Islet precursor cell (in vitro differentiated cells): ENCODE measurements at places on chromosomes 5 and 9.

GRCh38 chr9:69029535-69029934 lies 6.0 kb upstream of the FXN start:
- no peak for DNase-seq

DNA sequence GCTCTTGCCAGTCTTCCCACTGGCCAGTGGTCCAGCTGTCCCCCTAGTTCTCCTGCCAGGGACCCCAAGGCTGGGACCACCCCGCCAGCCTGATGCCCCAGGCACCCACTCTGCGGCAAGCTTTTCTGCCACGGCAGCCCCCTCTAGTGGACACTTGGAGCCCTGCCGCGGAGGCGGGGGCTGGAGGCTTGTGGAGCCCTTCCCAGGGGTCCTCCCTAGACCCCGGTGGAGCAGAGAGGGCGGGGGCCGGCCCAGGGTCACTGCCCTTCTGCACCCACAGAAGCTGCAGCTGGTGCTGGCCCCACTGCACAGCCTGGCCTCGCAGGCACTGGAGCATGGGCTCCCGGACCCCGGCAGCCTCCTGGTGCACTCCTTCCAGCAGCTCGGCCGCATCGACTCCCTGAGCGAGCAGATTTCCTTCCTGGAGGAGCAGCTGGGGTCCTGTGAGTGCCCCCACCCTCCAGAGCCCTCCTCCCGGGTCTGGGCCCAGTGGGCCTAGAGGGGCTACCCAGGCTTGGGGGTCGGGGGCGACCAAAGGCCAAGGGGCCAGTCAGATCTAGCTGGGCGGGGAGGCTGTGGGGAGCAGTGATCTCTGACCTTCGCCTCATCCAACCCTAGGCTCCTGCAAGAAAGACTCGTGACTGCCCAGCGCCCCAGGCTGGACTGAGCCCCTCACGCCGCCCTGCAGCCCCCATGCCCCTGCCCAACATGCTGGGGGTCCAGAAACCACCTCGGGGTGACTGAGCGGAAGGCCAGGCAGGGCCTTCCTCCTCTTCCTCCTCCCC lies 9.1 kb downstream of the EGFL7 start:
- DNase-seq, result no peak

GRCh38 chr5:132358775-132359174 lies 10.7 kb upstream of the SLC22A5 start:
- DNase-seq, result no peak

- no peak for DNase-seq
Observed at GRCh38 chr5:32290922-32291321, 21.8 kb downstream of the MTMR12 start.

DNA sequence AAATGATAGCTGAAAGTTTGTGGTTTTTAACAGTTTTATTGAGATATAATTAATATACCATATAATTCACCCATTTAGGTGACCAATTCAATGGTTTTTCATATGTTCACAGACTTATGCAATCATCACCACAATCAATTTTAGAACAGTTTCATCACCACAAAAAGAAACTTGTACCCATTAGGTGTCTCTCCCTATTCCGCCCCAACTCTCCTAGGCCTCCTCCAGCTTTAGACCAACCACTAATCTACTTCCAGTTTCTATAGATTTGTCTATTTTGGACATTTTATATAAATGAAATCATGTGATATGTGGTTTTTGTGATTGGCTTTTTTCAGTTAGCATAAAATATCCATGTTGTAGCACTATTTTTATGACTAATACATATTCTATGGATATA lies 38.6 kb downstream of the YTHDC2 start:
- DNase-seq, result no peak

DNA sequence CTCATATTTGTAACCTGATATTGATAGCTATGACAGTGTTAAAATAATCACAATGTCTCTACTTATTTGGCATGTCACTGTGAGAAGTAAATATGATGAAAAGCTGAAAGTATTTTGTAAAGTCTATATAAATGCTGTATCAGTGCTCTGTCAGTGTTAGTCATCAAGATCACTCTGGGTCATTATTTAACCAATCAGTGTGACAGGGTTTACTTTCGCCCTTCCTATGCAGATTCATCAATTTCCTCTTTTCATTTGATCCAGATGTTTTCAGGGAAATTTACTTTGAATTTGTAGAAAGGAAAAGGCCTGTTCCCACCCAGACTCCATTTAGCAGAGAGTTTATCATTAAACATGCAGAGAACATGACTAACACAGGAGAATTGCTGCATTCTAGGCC lies 9.9 kb upstream of the PCSK5 start:
- DNase-seq, result no peak

GRCh38 chr5:89353837-89354551 lies 471.0 kb upstream of the MEF2C start:
- DNase-seq, result no peak

GRCh38 chr5:14256026-14256690 lies 113.0 kb downstream of the TRIO start:
- no peak for DNase-seq

DNA sequence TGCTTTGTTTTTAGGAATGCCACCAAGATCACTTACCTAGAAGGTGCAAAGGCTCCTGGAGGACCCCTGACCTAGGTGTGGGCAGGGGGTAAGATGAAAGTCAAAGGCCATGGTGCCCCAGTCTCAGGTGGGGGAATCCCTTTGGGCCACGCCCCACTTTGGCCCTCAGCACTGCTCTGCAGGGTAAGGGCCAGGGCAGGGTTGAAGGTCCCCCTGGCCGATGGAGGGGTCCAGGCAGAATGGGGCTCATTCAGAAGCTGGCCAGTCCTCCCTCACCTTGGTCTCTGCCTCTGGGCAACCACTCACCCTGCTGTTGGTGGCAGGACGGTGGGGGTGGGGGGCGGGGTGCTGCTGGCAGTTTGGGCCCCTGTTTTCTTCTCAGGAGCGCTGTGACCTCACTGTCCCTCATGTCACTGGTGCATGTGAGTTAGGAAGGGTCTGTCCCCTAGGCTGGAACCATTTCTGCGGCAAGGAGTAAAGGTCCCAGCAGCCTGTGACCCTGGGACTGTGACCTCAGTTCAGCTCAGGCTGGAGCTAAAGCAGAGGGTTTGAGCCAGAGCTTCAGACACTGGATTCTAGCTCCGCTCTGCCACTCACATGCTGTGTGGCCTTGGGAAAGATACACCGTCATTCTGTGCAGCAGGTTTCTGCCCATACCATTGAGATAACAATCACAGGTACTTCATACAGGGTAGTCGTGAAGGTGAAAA lies 1.9 kb upstream of the ASS1 start:
- no peak for DNase-seq

GRCh38 chr5:59814537-59814872 lies 79.0 kb downstream of the PDE4D start:
- DNase-seq, result no peak

DNA sequence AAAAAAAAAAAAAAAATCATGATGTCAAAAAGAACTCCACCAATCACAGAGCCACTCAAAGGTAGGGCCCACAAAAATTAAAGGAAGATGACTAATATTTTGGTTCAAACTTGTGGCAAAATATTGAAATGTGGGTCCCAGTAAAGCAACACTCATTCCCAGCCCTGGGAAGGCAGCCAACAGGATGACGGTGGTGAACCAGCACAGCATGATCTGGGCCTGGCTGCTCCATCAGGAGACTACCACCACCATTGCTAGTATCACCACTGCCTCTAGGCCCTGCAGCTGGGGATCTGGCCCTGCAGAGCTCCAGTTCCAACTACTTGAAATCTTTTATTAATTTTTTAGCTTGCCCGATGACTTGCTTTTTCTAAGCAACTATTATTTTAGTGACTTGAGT lies 206.8 kb upstream of the ITGA1 start:
- no peak for DNase-seq

DNA sequence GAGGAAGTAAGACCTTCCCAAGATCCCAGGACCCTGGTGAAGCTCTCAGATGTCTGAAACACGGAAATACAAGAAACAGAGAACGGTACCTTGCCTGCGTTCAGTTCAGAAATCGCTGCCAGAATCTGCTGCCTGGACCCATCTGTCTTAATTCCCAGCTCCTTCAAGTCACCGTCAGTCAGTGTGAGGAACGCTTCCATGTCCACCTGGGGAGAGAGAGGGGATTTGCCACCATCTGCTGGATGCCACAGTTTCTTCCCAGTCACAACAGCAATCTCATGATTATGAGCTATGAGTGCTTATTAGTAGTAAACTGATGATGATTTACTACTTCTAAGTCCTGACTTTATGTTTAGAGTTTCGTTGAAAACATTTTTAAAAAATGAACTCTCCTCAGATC lies 36.7 kb upstream of the GABBR2 start:
- DNase-seq, result no peak

DNA sequence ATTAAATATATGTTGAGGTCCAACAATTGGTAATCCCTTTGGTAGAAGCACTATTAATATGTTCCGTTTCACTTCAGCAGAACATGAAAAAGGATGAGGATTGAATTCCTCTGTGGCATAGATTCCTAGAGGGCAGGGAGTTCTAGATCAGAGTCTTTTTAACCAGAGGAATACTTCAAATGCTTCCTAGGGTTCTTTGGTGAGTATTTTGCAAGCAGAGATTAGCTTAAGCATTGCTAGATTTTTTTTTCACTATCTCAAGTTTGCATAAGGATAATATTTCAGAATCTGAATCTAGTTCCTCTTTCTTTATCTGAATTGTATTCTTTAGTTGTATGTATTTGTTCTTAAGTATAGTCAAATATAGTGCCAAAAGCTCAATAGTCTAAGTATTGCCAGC lies 116.6 kb upstream of the ADAMTSL1 start:
- no peak for DNase-seq

GRCh38 chr5:68225188-68225910 lies 9.8 kb downstream of the PIK3R1 start:
- no peak for DNase-seq

DNA sequence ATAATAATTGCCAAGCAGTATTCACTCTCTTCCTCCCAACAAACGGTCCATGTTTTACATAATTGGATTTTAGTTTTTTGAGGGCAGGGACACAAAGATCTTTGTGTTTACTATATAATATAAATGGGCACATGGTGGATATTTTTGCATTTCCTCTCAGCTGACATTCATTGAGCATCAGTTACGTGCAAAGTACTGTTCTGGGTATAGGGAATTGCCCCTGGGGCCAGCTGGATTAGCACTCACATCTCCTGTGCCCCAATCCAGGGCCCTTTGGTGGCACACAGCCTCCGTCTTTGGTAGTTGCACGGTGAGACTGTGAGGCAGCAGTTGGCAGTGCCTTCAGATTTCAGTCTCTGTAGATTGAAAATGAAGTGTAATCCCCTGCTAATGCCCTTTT lies 1.6 kb downstream of the TDRD7 start:
- no peak for DNase-seq

- DNase-seq, result no peak
Observed at GRCh38 chr5:138606378-138607064, 31.3 kb upstream of the HSPA9 start.
